ENCODE measurements at places on chromosomes 6 and 20. TPM values are rescaled to one million over a fixed set of nuclear protein-coding genes. Genes with fewer than 3 reads are reported as not detected.
A peak's percentile ranks its signal among the peaks of the same experiment; 100 is the strongest.

The NOTCH4 gene
- polyA plus RNA-seq = 1.9 TPM

The TINAG gene
- not detected for polyA plus RNA-seq

The C2 gene
- polyA plus RNA-seq = 1.0 TPM

The RBBP8NL gene
- polyA plus RNA-seq = 0.88 TPM

The MYCT1 gene
- polyA plus RNA-seq = 0.42 TPM

DNA sequence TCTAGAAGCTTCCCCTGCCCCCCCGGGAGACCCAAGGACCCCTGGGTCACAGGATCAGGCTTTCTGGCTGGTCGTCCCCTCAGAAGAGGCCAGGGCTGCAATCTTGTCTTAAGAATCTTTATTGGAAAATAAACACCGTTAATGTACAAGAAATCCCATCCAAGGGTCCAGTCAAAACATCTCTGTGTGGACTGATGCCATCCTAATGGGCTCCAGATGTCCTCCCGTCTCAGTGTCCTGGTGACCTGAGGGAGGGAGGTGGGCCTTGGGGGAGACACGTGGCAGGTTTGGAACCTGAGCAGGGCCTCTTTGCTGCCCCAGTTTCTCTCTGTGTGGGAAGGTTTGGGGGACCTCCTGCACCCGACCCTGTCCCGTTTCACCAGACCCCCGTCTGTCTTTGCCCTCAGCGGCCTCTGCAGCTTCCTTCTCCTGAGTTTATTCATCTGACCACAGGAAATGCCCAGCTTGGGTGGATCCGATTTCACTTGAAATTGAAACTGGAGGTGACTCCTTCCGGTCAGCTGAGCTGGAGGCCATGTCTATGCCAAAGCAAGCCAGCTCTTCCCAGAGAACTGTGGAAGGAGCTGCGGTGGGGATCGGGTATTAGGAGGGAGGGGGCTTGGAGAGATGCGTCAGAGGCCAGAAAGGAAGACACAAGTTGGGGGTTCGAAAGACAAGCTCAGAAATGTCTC, 75.1 kb downstream of the SLC2A10 start:
- DNase-seq = no peak
- H3K4me1 ChIP-seq = no peaks in the 10 kb centered on the region
- no peaks in the 10 kb centered on the region for H3K36me3 ChIP-seq
- no peak overlapping the region for H3K27ac ChIP-seq
- H3K27me3 ChIP-seq = no peaks in the 10 kb centered on the region

GRCh38 chr20:32855387-32855786, 3.3 kb upstream of the EFCAB8 start:
- peaks cover 13% of the 10 kb centered on the region for H3K36me3 ChIP-seq
- DNase-seq = no peak
- no peak overlapping the region for H3K4me3 ChIP-seq
- no peak overlapping the region for H3K27ac ChIP-seq
- peaks cover 9% of the 10 kb centered on the region for H3K4me1 ChIP-seq
- H3K27me3 ChIP-seq = no peaks in the 10 kb centered on the region

DNA sequence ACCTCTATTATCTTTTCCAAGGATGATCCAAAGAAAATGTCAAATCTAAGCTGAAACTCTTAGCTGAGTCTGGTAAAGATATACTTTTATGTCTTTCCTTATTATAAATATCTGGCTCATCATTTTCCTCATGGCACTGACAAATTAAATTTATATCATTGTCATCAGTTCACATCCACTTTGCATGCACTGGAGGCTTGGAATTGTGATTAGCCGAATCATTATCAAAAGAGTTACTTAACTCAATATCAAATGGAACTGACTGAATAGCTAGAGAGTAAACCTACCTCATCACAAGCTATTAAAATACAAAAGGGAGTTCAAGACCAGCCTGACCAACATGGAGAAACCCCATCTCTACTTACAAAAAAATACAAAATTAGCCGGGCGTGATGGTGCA, 713.9 kb upstream of the MARCKS start:
- no peaks in the 10 kb centered on the region for H3K4me1 ChIP-seq
- H3K4me3 ChIP-seq = no peak overlapping the region
- H3K27ac ChIP-seq = no peak overlapping the region
- H3K27me3 ChIP-seq = no peaks in the 10 kb centered on the region
- no peak for DNase-seq
- H3K36me3 ChIP-seq = no peaks in the 10 kb centered on the region

GRCh38 chr6:3259491-3259958, 778 bp downstream of the PSMG4 start:
- H3K36me3 ChIP-seq = peaks cover 6% of the 10 kb centered on the region
- peak overlapping the region; percentile 91 for H3K4me3 ChIP-seq
- H3K4me1 ChIP-seq = peaks cover 8% of the 10 kb centered on the region

- no peaks in the 10 kb centered on the region for H3K36me3 ChIP-seq
- H3K4me3 ChIP-seq = no peak overlapping the region
- H3K4me1 ChIP-seq = no peaks in the 10 kb centered on the region
- no peaks in the 10 kb centered on the region for H3K27me3 ChIP-seq
- H3K27ac ChIP-seq = no peak overlapping the region
Measured at GRCh38 chr20:53087037-53087777, 115.0 kb downstream of the TSHZ2 start.

DNA sequence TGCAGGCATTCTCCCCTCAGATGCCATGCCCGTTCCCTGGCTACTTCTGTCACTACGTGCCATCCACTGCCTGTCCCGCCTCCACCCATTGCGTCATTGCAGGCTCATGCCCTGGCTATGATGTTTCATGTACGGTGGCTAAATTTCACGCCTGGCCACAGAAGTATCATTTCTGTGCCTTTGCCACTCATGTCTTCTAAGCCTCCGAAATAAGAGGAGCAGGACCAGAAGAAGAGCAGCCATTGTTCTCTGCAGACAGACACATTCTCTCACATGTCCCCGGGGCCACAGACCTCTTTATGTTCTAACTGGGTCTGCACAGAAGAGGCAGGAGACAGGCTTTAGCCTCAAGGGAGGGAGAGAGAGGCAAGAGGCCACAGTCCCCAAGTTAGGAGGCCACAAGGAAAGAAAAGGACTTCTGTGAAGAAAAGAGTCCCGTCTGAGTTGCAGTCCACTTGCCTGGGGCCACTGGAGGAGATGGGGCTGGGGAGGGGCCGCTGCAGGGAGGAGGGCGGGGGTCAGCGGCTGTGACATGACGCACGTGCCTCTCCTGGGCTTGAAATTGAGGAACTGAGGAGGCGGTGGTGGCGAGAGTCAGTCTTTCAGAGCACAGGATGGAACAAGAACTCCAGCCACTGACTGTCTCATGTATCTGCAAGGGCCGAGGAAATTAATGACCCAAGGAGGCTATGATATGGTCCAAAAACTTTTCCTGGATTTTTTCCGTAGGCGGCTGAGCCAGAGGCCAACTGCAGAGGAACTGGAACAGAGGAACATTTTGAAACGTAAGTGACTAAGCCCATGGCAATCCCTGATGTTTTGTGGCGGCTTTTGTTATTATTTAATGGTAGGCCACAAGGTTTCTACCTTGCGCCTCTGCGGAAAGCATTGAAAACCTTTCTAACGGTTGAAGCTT, 55.9 kb downstream of the TBC1D7 start:
- H3K4me1 ChIP-seq = no peaks in the 10 kb centered on the region
- no peaks in the 10 kb centered on the region for H3K27me3 ChIP-seq
- no peak overlapping the region for H3K4me3 ChIP-seq
- no peaks in the 10 kb centered on the region for H3K36me3 ChIP-seq
- no peak overlapping the region for H3K27ac ChIP-seq
- no peak for DNase-seq

All from H1 (cell line).